ENCODE measurements at places on chromosomes 5 and 9.
A peak's percentile ranks its signal among the peaks of the same experiment; 100 is the strongest.

DNA sequence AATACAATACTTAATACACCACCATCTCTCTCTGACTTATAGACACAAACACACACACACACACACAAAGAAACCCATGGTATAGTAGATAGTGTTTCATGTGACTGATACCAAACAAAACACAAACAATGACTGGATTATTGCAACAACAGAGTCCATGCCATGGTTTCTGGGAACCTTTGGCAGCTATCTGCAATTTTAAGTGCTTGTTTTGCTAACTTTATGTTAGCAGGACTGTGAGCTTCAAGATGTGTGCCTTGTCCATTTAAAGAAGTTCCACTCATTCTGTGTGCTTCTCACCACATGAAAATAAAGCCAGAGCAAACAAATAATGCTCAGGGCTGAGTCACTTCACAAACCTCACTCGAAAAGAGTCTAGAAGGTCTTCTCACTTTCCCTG, 15.1 kb upstream of the LURAP1L start:
- DNase-seq, result no peak

DNA sequence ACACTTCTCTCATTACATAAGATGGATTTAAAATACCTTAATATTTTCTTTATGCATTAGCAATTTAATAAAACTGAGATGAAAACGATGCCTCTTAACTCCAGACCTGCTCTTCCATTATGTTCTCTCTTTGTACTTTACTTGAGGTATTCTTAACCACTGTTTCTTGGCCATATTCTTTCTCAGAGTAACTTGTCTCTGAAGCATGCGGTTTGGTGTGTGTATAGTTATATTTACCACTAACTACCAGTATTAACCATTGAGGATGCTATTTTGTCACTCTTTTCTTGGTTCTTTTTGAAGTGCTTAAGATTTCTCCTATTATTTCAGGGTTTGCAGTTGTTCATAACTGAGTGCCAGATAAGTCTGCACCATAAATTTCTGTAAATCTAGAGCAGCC, 17.9 kb downstream of the TMEM167A start:
- no peak for DNase-seq

- no peak for DNase-seq
Observed at GRCh38 chr9:135924628-135925338, 17.4 kb upstream of the CAMSAP1 start.

- DNase-seq, result no peak
Observed at GRCh38 chr9:113564498-113565237, 101.1 kb downstream of the RGS3 start.

- no peak for DNase-seq
Observed at GRCh38 chr5:140658870-140659269, 5.8 kb upstream of the WDR55 start.

DNA sequence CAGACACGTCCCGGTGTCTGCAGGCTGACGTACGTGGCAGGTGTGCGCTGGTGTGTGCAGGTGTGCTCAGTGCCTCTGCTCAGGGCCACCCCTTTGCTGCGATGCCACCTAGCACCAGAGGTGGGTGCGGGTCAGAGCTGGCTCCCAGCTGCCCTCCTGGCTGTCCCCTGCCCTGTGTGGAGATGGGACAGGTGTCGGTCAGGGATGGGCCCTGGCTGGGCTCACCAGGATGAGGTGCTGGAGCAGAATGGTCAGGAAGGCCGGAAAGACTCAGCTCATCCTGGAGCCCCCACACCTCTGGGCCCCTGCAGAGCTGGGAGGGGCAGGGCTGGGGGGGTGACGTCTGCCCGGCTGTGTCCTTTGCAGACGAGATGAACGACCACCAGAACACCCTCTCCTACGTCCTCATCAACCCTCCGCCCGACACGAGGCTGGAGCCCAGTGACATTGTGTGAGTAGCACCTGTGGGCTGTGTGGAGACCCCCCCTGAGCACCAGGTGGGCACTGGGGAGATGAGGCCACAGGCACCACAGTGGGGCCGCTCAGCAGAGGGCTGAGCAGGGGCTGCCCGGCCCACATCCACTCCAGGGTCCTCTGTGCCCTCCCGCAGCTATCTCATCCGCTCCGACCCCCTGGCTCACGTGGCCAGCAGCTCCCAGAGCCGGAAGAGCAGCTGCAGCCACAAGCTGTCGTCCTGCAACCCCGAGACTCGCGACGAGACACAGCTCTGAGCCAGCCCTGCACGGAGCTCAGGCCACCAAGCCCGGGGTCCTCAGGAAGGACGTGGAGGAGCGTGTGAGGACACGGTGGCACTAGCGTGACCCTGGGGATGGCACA, 89.7 kb downstream of the KCNT1 start:
- peak; percentile 45 for DNase-seq

- DNase-seq, result no peak
Observed at GRCh38 chr9:92949266-92949982, 2.1 kb downstream of the FGD3 start.

- DNase-seq, result no peak
Observed at GRCh38 chr5:134435560-134435959, 23.9 kb upstream of the CDKN2AIPNL start.

DNA sequence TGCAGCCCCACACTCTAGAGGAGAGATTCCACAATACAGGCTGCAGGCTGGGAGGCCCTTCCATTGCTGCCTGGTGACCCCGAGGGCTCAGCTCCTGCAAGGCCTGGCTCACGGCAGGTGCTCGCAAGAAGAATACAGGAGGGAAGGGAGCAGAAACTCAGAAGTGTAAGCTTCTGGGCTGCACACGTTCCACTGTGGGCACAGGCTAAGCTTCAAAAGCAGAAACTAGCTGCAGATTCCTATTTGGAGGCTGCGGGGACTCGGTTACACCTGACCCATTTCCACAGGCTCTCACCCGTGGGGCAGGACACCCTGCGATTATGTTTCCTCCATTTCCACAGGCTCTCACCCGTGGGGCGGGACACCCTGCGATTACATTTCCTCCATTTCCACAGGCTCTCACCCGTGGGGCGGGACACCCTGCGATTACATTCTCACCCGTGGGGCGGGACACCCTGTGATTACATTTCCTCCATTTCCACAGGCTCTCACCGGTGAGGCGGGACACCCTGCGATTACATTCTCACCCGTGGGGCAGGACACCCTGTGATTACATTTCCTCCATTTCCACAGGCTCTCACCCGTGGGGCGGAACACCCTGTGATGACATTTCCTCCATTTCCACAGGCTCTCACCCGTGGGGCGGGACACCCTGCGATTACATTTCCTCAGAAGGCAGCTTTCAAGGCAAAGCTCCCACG, 10.3 kb downstream of the LPCAT1 start:
- no peak for DNase-seq

- no peak for DNase-seq
Observed at GRCh38 chr9:129863059-129863690, 27.9 kb downstream of the USP20 start.

DNA sequence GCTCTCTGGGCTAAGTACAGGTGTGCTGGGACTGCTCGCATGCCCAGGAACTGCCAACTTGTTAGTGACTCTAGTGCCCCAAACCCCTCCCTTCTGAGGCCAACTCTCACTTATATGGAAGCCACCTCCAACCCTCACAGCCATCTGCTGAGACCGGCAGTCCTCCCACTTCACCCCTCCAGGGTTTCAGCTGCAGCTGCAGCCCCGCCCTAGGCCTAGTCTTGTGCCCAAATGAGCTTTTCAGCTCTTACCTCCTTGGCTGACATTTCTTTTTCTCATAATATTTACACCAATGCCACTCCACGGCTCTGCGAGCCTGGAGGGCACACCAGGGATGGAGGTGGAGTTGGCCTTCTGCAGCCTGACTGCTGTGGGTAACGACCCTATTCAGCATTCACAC, 166.6 kb downstream of the ROR2 start:
- no peak for DNase-seq

- no peak for DNase-seq
Observed at GRCh38 chr5:56669534-56670483, 145.5 kb upstream of the MAP3K1 start.

GRCh38 chr5:96067894-96068614, 106.4 kb upstream of the ELL2 start:
- DNase-seq, result no peak

- no peak for DNase-seq
Observed at GRCh38 chr5:17346811-17347210, 129.4 kb downstream of the BASP1 start.

GRCh38 chr9:112711050-112711689, 6.7 kb downstream of the INIP start:
- DNase-seq, result peak; percentile 34

DNA sequence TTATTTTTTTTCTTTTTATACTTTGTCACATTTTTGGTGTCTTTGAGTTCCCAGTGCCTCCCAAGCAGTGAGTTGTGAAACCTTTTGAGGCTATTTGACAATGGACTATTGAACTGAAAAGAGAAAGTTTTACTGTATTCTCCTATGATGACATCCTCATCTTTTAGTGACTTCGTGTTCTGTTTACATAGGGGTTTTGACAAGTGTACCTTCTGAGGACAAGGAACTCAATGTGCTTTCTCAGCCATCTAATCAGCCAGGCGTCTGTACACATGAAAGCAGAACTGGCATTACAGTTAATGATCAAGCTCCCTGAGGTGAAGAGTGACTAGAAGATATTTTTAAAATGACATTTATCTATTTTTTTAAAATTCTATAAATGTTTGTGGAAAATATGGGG, 175.5 kb downstream of the ANXA1 start:
- DNase-seq, result no peak

DNA sequence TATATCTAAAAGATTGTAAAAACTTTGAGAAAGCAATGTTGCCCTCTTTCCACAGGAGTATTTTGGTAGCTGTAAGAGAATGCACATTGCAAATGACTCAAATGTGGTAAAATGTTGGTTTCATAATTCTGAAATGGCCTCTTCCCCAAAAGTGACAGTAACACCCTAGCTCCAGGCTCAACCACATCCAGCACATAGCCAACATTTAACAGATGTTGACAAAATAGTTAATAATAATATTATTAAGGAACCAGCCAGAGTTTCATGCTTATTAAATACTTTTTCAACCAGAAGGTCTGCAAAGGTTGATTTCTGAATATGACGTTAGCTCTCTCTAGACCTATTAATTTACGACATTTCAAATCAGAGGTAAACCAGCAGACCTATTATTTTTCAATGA, 1.3 kb downstream of the ANXA1 start:
- DNase-seq, result no peak

- DNase-seq, result no peak
Observed at GRCh38 chr5:97618721-97619120, 435.7 kb upstream of the RIOK2 start.

GRCh38 chr5:2797160-2797559, 45.7 kb upstream of the IRX2 start:
- no peak for DNase-seq

DNA sequence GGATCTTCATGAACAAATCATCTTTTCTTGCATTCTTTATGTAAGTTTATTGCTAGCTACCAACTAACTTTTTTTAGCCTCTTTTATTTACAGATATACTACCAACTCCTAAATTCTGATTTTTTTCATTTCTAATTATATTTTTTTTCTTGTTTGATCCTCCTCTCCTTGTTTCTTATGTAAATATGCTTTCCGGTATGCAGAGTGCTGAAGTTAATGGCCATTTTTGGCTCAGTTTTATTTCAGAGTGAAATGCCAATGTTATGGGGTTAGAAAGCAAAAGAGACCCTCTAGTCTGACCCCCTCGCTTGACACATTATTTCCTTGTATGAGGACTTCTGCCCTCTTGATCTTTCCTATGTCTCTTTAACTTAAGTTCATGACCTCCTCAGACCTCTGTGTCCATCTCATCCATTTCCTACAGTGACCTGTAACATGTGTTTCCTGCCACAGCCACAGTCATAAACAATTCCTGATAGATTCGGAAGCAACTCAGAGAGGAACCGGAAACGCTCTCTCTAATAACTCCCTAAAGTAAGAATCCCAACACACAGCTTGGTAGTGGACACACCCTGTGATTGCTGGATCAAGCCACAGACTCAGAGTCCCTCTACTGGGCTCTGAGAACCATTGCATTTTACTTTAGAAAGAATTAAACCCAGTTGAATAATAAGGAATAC, 42.9 kb upstream of the AFAP1L1 start:
- peak; percentile 77 for DNase-seq

DNA sequence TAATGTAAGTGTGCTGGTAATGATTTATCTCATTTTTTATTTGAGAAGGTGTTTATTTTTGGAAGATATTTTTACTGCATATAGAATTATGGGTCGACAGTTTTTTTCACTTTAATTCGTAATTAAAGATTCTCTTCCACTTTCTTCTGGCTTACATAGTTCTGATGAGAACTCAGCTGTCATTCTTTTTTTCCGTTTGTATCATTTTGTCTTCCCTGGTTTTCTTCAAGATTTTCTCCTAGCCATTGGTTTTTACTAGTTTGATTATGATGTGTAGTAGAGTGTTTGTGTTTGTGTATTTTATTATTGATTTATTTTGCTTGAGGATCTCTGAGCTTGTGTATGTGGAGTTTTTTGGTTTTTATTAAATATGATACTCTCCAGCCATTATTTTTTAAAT, 21.7 kb downstream of the SLF1 start:
- no peak for DNase-seq

- DNase-seq, result no peak
Observed at GRCh38 chr5:74655206-74655605, 14.7 kb upstream of the ENC1 start.

DNA sequence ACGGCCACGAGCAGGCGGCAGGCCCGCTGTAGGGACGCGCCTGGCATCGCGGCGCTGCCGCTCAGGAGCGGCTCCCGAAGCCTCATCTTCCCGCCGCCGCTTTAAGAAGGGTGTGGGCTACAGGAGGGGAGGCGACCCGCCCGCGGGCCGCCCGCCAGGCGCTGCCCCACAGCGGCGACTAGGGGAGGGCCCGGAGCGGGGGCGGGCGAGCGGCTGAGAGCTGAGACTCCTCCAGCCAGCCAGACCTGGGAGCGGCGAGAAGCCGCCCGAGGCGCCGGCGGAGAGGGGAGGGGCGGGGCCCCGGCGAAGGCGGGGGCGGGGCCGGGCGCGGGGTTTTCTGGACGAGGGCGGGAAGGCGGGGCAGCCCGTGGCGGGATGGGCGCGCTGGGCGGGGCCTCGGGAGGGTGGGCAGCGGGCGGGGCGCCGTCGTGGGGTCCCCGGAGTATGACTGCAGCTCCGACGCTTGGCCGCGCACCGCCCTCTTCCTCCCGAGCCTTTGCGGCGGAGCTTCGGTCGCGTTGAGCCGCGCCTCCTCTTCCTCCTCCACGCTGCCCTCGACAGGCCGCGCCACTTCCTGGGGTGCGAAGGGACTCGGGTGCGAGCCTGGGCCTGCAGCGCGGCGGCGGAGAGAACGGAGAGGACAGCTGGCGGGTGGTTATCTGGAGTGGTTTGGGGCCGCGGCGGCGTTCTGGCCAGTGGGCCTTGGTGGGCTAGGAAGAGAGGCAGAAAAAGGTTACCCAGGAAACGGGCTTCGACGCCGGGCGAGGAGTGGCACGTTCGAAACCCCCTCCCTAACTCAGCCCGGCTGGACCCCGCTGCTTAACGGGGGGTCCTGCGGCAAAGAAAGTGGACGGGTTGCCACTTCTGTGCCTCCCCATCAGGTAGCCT, at the start of gene B4GALT1:
Gene B4GALT1 (minus strand): TSS at position 253 of the 888 bp plus-strand sequence. CDS start 167 bp downstream, at position 86.
- DNase-seq, result peak; percentile 93

DNA sequence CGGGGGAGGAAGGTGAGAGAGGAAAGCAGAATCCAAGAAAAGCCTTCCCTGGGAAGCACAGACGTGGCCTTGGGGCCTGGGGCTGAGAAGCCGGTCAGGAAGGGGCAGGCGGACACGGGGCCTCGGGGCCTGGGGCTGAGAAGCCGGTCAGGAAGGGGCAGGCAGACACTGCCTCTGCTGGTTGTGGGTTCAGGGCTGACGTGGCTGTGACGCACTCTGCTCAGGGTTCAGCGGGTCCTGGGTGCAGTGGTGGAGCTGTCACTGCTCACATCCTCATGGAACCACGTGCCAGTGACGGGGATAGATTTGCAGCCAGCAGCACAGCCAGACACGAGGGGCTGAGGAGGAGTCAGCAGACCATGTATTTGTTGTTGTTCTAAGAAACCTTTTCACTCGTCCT, 12.8 kb downstream of the PAEP start:
- no peak for DNase-seq

- DNase-seq, result no peak
Observed at GRCh38 chr9:89112243-89112642, 66.4 kb downstream of the SHC3 start.

Data from NCI-H82 (cell line).